ENCODE measurements at places on chromosomes 2 and 18. TPM values are rescaled to one million over a fixed set of nuclear protein-coding genes. Genes with fewer than 3 reads are reported as not detected.

GRCh38 chr2:23028106-23028505 is 356.9 kb upstream of the KLHL29 start:
- DNase-seq, result no peak

- no peak for DNase-seq
Observed at GRCh38 chr2:131036269-131036668, 57.0 kb downstream of the FAM168B start.

DNA sequence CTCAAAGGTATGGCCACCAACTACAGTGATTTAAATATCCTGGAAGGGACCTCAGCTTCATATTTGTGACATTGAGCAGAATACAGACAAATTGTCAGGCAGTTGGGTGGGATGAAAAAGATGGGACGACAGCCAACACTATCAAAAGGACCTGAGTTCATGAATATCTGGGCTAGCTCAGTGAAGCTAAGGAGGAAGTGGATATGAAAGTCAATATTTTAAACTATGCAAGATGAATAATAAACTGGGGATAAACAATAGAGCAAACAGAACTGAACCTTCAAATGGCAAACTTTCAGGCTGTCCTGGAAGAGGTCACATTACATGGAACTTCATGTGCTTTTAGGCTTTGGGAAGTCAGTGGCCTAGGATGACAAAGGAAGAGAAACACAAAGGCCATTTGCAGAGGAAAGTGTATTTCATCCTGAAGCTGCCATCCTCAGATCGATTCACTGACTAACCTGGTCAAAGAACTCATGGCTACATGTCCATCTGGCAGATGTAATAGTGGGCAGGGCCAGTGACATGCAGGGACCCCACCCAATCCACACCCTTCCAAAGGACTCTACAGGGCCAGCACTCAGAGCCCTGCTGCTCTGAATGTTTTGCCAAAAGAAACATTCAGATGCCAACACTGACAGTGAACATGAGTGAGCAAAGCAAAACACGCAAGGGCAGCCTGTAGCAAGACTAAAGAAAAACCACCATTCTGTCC is 175.7 kb downstream of the ETAA1 start:
- DNase-seq, result no peak

- DNase-seq, result no peak
Observed at GRCh38 chr18:58392324-58393000, 236.4 kb downstream of the ALPK2 start.

GRCh38 chr2:216909541-216910210 is 49.8 kb upstream of the TNP1 start:
- no peak for DNase-seq

DNA sequence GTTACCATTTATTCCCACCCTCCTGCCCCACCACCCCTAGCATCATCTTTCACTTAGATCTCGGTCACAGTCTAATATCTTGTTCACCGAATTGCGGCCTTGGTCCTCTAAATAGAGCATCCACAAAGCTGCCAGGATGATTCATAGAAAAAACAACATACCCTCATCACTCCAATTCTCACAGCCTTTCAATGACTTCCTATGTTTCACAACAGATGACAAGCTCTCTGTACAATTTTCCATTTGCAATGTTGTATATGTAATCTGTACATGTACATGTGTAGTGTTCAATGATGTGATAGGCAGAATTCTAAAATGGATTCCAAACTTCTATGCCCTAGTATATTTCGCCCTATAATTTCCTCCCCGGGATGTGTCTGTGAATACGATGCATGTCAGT is 675.6 kb upstream of the CELF4 start:
- no peak for DNase-seq

- DNase-seq, result no peak
Observed at GRCh38 chr2:198214114-198214596, 409.8 kb downstream of the PLCL1 start.

GRCh38 chr2:72028351-72028995 is 119.2 kb downstream of the CYP26B1 start:
- DNase-seq, result no peak

GRCh38 chr2:29398384-29399237 is 283.4 kb downstream of the CLIP4 start:
- DNase-seq, result no peak

GRCh38 chr2:230717600-230717999 is 5.0 kb downstream of the CAB39 start:
- no peak for DNase-seq

DNA sequence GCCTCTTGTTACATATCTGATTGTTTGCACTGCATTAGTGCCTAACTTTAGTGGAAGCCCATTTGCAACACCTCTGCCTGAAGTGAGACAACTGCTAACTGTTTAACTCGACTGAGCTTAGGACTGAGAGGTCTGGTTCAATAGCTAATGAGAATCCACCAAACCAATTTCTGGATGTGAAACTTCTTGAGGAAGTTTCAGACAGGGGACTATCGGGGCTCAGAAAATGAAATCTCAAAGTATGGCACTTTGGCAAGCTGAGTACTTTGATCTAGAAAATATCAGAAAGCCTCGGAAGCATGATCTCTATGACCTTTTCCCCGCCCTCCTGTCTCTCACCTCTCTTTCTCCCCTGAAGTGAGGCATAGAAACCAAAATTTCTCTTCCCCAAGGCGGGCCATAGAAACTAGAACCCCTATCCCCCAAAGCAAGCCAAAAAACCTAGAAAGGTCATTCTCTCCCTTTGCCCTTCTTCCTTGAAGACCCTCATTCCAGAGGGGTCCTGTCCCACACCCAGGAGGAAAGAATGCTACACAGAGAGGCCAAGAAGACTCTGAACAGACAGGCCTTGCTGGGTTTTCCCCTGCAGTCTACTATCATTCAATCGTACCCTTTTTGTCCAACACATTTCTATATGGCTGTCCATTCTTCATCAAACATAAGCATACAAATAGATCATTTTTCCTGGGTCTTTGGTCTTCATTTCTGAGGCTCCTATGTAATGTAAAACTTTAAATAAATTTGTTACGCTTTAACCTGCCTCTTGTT is 69.6 kb upstream of the CREB1 start:
- no peak for DNase-seq

- DNase-seq, result no peak
Observed at GRCh38 chr2:28185153-28185552, 207.5 kb upstream of the FOSL2 start.

GRCh38 chr2:18131761-18132160 is 253.3 kb downstream of the KCNS3 start:
- DNase-seq, result no peak

- DNase-seq, result no peak
Observed at GRCh38 chr2:53949457-53949856, 21.3 kb downstream of the PSME4 start.

GRCh38 chr2:36170805-36171204 is 184.8 kb upstream of the CRIM1 start:
- DNase-seq, result no peak

DNA sequence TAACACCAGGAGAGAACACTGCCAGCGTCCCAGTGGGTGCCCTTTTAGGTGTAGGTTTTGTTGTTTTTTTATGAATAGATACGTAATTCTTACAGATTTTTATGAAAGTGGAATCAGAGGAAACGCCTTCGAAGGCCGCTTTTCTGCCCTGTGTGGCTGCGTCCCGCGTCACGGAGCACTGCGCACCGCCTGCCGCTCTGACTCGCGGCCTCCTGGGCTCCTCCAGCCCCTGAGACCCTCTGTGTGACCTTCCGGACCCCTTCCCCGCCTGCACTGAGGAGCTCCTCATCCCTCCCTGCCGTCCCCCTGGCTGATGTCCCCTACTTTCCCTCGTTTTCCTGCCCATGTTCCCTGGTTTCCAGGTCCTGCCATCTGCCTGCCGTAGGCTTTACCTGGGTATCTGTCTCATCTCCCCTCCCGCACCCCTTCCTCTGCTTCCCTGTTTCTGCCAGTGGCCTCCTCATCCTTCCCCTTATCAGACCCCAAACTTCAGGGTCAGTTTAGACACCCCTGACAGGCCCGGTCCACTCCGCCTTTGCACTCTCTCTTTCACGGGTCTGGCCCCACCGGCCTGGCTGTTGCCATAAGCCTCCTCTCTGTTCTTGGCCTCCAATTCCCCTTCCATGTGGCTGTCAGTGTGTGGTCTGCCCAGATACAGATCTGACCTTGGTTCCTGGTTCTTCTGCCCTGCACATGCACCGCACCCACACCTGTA is 32.7 kb downstream of the PDIA6 start:
- DNase-seq, result no peak

- DNase-seq, result no peak
Observed at GRCh38 chr18:68676913-68677312, 38.0 kb downstream of the TMX3 start.

DNA sequence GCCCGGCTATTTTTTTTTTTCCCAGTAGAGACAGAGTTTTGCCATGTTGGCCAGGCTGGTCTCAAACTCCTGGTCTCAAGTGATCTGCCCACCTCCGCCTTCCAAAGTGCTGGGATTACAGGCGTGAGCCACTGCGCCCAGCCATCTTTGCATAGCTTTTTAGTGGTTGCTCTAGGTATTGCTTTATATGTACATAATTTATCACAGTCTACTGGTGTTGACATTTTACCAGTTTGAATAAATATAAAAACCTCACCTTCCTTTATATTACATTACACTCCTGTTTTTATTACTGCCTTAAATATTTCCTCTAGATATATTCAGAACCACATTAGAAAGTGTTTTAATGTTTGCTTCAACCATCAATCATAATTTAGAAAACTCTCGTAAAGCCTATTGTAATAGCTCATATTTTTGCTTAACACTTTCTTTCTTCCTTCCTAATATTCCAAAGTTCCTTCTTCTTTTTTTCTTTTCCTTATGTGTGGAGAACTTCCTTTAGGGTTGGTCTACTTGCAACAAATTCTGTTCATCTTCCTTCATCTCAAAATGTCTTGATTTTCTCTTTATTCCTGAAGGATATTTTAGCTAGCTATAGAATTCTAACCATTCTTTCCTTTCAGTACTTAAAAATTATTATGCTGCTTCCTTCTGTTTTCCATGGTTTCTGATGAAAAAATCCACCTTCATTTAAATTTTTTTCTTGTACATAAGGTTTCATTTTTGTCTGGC is 82.2 kb upstream of the DAPL1 start:
- no peak for DNase-seq

DNA sequence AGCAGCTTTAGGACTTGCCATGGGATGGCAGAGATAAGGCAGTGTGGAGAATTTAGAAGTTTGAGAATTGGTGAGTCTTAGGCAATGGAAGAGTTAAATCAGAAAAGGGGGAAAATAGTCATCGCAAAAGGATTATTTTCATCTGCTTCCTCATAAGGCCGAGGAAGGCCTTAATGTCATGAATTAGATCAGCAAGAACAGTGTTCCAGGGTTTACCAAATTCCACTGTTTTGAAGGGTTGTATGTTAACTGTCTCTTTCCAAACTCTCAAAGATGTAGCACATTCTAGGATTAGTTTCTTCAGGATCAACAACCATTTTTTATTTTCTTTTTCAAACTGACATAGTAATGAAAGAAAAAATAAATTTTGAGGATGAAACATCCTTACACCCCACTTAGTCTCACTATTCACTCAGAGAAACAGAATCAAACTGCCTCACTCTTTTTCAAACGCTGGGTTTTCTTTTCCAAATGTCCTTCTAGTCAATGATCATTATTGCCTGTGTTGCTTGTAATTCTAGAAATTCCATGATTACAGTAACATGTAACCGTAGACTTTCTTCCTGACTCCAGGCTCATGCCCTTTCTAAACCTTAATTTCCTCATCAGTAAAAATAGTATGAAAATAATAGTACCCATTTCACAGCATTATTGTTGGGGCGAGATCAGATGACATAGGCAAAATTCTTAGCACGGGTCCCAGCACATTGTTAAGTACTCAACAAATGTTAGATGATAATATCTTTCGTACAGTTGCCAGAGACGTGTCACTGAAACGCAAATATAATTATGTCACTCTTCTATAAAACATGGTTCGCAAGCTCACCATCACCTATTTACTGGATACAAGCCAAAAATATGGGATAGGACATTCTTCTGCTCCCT is 23.6 kb downstream of the ZEB2 start:
- DNase-seq, result no peak

- no peak for DNase-seq
Observed at GRCh38 chr2:198040835-198041234, 236.4 kb downstream of the PLCL1 start.

The CFAP53 gene
- total RNA-seq, result 0.16 TPM

The FOXD4L1 gene
- total RNA-seq, result not detected

The REL gene
- 16.0 TPM for total RNA-seq

The CCDC150 gene
- 1.3 TPM for total RNA-seq

The EFR3B gene
- total RNA-seq, result 6.3 TPM

The B4GALT6 gene
- total RNA-seq, result 5.5 TPM

The SAG gene
- not detected for total RNA-seq

The SERPINB11 gene
- total RNA-seq, result not detected

The SERPINB12 gene
- total RNA-seq, result not detected

The OR6B2 gene
- not detected for total RNA-seq

The POTEI gene
- total RNA-seq, result not detected

The PPP1R1C gene
- 31.7 TPM for total RNA-seq

The GULP1 gene
- total RNA-seq, result 5.5 TPM

The TTC31 gene
- 8.8 TPM for total RNA-seq

The ALKAL2 gene
- total RNA-seq, result 0.83 TPM
